ENCODE measurements at places on chromosomes 11 and 22.

- no peak for DNase-seq
These were observed 211.7 kb downstream of the NTM start for GRCh38 chr11:131582021-131582525.

- DNase-seq = no peak
These were observed 30.2 kb downstream of the PPARA start for GRCh38 chr22:46180370-46181137.

DNA sequence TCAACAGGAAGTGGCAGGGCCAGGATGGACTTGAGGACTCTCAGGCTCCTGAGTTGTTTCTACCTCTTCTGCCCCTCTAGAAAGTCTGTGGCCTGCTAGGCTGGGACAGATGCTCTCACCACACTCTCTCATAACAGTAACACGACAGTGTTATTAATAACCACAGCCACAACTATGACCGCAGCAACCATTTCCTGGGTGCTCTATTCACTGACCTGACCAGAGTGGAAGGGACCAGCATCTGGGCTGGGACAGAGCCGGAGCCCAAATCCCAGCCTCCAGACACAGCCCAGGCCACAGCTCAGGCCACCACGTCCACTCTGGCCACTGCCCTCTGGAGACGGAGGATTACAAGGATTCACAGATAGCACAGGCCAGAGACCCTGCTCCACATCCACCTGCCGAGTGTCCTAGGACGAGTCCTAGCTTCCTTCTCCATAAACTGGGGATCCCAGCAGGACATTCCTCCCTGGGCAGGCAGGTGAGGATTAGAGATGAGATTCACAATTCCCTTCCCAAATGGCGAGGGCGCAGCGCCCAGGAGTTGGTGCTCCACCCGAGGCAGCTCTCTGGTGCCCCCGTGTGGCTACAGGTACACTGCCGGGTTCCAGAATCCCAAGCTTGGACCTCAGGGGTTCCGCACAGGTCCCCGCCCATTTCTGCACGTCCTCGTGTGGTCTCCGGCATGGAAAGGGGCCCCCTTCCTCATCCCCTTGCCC is 7.1 kb downstream of the PNPLA5 start:
- DNase-seq = no peak

DNA sequence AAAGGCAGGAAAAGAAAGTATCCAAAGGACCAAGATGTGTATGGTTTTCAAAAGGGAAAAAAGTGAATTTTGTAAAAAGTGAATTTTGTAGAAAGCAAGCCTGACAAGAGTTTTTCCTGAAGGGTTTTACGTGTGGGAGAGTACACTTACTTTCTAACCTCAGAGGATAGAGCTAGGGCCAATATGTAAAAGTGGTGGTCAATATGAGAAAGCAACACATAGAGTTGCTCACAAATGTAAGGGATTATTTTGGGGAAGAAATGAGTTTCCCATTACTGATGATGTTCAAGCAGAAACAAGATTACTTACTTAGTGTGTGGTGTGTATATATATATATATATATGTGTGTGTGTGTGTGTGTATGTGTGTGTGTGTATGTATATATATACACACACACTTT is 162.5 kb downstream of the SWAP70 start:
- no peak for DNase-seq

GRCh38 chr11:82663535-82663934 is 70.1 kb downstream of the FAM181B start:
- DNase-seq = no peak

- DNase-seq = no peak
These were observed 71.5 kb upstream of the RAB38 start for GRCh38 chr11:88246696-88247095.

GRCh38 chr11:90766121-90766520 is 543.3 kb upstream of the CHORDC1 start:
- DNase-seq = no peak

- DNase-seq = no peak
These were observed 702 bp upstream of the KCNJ4 start for GRCh38 chr22:38455530-38456271.

DNA sequence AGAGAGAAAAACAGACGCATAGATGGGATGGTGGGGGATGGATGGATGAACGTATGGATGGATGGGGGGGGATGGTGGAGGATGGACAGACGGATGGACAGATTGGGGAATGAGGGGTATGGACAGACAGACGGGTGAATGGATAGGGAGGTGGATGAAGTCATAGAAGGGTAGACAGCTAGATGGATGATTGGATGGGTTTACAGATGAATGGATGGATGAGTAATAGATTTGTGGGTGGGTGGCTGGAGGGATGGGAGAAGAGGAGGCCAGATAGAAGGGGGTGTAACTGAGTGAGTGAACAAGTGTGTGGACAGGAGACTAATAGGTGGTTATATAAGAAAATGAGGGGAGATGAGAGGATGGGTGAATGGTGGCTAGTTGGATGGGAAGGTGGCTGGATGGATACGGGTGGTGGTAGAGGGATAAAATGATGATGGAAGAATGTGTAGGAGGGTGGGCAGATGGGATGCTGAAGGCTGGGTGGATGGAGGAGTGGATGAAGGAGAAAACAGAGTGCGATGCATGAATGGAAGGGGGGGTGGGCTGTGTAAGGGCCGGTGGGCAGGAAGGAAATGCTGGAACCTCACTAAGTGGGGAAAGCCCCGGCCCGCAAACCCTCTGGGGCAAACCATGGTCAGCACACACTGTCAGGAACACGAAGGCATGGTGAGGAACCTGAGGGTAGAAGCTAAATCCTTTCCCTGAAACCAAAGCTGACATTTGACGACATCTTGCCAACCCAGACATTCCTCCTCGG is 21.6 kb downstream of the ARVCF start:
- DNase-seq = no peak
